ENCODE measurements at places on chromosomes 2 and 18.

DNA sequence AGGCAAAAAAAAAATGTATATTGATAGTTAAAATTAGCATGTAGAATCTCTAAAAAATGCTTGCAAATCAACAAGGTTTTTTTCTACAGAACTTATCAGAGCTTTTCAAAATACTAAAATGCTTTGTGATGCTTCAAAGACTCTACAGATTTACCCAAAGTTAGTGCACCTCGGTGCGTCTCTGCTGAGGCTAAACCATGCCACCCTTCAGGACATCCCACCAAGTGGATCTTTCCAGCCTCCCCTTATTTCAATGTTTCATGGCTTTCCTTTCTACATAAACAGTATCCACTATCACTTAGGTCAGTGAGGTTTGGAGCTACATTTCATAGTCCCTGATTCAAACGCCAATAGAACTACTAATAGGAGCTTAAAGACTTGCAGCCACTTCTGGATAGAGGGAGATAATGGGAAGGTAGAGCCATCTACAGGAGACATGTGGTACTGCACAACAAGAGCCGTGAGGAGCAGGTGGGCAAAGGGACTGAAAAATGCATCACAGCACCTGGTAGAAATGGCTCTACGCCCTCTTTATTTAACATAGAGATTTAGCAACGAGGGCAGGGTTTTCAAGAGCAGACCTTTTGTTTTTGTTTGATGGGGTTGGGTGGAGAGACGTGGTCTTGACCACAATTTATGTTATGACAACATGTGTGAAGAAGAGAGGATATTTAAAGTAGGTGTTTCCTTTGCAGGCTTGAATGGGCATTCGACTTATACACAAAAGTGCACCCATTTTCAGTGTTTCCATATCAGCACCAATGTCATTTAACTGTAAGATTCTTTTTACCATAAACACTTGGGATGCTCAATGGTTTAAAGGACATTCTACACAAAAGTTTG lies 56.1 kb upstream of the SLC35G4 start:
- DNase-seq, result peak; percentile 3

GRCh38 chr2:188789951-188790350 lies 184.2 kb upstream of the COL3A1 start:
- no peak for DNase-seq

DNA sequence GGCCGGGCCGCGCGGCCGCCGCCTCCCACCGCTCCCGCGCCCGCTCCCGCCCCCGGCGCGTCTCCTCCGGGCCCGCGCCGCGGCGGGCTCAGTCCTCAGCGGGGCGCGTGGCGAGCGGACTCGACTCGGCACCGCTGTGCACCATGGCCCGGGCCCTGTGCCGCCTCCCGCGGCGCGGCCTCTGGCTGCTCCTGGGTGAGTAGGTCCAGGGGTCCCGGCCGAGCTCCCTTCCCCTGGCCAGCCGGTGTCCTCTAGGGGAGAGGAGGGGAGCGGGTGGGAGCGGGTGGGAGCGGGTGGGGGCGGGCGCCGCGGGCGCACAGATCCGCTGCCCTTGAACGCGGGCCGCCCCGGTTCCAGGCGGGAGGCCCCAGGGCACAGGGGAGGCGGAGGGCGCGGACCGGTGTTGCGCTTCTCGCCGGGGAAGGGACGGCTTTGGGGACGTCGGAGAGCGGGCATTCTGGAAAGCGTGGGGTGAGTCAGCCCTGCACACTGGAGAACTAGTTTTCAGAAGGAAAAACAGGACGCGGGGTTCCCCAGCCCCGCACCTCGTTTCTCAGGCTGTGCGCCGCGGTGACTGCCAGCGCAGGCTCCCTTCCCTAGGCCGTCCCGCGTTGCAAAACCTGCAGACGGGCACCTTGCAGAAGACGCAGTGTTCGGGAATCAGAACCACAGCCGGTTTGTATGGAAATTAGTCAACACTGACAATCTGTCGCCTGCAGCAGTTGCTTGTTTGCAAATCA lies at the start of gene RAMP1:
Gene RAMP1, plus strand, starts transcription at position 91 of the 740 bp plus-strand sequence. Its CDS starts 53 bp downstream, at position 144.
- DNase-seq, result peak; percentile 43

DNA sequence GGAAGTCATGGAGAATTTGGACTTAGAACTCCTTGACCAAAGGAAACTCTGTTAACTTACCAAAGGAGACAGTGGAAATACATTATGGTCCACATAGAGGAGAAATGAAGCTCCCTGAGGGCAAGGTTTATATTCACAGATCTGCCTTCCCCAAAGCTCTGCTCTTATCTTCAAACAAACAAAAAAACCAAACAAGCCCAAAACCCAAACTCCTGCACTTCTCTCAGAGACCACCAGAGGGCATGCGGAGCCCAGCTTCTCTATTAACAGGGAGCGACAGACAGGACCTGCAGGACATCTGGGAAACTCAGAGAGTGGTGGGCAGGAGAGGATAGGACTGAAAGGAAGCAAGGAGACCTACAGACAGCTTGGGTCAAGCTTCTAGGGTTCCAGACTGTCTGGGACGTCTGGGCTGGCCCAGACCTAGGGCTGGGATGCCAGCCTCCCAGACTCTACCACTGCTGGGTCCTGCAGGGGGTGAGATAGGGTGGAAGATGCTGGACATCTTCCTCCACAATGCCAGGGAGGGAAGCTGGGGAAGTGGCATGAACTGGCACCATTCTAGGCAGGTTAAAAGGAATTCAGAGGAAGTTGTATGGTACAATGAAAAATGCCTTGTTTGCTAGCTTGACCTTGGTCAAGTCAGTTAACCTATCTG lies 4.0 kb upstream of the WNT10A start:
- DNase-seq, result peak; percentile 94

- no peak for DNase-seq
Measured at GRCh38 chr2:203685081-203685621, 21.3 kb upstream of the CD28 start.

- DNase-seq, result no peak
Measured at GRCh38 chr2:167134381-167135072, 246.2 kb downstream of the XIRP2 start.

DNA sequence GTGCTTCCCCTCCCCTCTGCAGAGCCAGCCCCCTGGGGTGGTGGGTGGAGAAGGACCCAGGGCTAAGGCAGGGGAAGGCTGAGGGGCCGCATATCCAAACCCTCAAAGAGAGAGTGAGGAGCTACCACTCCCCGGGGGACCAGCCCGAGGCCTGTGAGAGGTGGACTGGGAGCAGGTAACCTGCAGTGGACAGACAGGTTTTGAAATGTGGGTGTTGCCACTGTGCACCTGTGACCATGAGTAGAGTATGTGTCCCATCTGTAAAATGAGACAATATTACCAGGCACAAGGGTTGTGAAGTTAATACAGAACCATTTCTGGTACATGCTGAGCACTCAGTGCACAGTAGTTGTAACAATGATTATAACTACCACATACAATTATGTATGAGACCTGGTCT lies 51.2 kb upstream of the POMC start:
- DNase-seq, result no peak

GRCh38 chr2:231361701-231362554 lies 33.6 kb upstream of the B3GNT7 start:
- no peak for DNase-seq

Data from NCI-H1694 (cell line).